ENCODE measurements at places on chromosomes 12 and 14.

GRCh38 chr12:63805704-63806672, 26.3 kb downstream of the RXYLT1 start:
- no peak for DNase-seq

DNA sequence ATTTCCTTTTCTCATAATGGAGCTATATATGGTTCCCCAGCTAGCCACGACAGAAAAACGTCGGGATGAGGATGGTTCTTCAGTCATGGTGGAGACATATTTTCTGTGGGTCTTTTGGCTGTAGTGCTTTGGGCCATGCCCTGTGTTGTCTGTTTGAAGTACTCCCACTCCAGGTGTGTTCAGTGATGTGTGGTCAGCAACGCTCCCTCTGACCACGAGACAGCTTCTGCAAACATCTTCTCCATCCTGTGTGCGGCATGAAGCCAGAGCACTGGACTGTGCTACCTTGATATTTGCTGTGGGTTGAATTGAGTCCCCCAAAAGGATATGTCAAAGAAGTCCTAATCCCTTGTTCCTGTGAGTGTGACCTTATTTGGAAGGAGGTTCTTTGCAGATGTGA, 931.2 kb downstream of the NRXN3 start:
- no peak for DNase-seq

DNA sequence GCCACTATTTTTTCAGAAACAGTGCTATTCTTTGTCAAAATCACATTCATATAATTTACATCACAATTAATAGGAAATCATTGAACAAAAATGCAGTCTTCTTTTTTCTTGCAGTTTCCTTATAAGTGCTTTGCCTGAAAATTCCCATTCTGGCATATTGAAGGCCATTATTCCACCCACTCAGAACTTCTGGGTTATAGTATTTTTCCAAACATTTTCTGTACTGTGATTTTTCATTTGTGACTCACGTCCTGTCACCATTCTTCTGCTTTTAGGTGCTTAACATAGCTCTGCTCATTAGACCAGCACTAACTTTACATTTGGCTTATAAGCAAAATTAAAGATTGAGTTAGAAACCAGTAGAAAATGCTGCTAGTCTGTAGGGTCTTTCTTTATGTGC, 241.0 kb upstream of the NPAS3 start:
- no peak for DNase-seq

DNA sequence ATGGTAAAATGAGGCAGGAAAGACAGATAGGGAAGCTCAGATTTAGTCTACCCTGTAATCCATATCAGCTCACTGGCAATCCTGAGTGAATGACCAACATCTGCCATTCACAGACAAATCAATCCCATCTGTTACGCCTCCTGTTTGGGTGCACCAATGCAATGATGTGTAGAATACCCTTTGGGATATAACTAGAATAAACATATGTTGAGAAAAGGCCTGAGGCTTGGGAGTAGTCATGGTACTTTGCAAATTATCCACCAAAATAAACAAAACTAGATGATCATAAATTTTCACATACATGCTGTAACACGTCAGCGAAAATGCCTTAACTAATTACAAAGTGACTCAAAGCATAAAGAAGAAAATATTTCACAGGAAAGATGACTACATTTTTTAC, 78.8 kb downstream of the KCNC2 start:
- no peak for DNase-seq

- DNase-seq = no peak
These were observed 413.6 kb downstream of the BTG1 start for GRCh38 chr12:91732086-91732485.
